Activated CD4-positive, alpha-beta T cell treated with anti-CD3 and anti-CD28 coated beads, Interleukin-2, amount 50 U/mL, for 48 hours (primary cell): ENCODE measurements at places on chromosomes 1 and 21.

DNA sequence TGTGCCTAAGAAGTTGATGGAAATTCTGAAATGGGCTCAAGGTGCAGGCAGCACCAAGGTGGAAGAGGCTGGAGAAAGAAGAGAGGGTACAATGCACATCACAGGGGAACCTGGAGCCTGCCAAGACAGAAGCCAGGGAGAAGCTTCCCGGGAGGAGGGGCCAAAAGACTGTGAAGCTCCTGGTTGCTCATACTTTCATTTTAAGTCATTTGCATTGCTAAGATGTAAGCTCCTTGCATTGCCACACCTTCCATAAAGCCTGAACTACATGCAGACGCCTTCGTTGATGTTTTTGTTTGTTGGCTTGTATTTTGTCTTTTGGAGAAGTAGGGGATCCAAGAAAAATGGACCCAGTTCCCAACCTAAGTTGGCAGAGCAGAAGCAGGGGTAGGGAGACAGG lies 69.0 kb downstream of the HMGB4 start:
- no peak for DNase-seq

DNA sequence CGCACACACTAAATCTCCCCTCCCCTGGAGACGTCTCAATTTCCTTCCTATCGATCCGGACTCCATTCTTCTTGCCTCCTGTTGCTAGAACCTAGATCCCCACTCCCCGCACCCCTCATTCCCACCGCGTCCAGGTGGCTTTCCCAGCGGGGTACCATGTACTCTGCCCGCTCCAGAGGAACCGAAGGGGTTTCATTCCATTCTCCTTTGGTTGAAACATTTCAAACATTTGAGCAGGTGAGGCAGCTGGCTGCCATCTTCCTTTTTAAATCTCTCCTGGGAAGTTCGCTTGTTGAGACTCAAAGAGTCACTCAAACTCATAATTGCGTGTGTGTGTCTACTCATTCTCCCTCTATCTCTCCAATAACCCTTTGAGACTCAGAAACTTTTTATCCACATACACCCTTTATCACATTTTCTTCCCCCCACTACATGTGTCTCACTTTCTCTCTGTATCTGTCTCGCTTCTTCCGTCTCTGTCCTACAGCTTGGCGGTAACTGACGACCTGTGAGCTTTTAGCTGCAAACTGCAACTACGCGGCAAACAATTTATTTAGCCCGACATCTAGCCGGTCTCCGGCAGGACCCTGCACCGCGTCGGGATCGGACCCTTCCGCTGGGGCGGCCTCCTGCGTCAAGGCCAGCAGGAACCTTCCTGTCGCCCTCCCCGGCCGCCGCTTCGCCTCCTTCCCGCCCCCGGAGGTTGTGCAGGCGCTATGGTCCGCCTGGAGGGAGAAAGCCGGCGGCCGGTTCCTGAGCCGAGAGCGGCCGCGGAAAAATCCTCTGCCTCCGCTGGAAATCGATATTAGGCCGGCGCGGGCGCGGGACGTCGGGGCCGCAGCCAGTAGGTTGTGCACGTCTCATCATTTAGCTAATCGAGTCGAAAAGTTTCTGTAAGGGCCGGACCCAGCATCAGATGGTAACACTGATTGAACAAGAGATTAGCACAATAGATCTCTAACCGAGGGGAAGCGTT lies 3.0 kb upstream of the FOXD3 start:
- DNase-seq = no peak

DNA sequence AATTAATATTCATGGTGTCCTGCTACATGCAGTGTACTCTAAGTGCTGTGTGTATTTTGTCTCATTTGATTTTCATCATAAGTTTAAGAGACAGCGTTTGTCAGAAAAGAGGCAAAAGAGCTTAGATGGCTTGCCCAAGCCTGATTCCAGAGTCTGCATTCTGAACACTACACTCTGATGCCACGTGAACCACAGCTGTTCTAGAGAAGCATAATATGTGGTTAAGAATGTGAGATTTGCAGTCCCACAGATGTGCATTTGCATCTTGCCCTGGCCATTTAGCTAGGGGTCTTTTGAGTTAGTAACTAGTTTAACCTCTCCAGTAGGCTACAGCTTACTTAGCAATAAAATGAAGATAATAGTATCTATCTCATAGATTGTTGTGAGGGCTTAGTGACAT lies 9.2 kb upstream of the GADD45A start:
- no peak for DNase-seq

GRCh38 chr1:65146908-65147423 lies 1.0 kb upstream of the AK4 start:
- no peak for DNase-seq

- DNase-seq = no peak
Measured at GRCh38 chr1:78645723-78646122, 3.9 kb upstream of the IFI44 start.

GRCh38 chr1:46480959-46481646 lies 8.5 kb upstream of the DMBX1 start:
- DNase-seq = no peak

- DNase-seq = no peak
Measured at GRCh38 chr1:207313131-207313530, 8.3 kb upstream of the CD55 start.

- DNase-seq = no peak
Measured at GRCh38 chr1:120133228-120133927, 42.9 kb downstream of the SEC22B start.

GRCh38 chr1:7644961-7645750 lies 125.9 kb upstream of the VAMP3 start:
- DNase-seq = no peak

DNA sequence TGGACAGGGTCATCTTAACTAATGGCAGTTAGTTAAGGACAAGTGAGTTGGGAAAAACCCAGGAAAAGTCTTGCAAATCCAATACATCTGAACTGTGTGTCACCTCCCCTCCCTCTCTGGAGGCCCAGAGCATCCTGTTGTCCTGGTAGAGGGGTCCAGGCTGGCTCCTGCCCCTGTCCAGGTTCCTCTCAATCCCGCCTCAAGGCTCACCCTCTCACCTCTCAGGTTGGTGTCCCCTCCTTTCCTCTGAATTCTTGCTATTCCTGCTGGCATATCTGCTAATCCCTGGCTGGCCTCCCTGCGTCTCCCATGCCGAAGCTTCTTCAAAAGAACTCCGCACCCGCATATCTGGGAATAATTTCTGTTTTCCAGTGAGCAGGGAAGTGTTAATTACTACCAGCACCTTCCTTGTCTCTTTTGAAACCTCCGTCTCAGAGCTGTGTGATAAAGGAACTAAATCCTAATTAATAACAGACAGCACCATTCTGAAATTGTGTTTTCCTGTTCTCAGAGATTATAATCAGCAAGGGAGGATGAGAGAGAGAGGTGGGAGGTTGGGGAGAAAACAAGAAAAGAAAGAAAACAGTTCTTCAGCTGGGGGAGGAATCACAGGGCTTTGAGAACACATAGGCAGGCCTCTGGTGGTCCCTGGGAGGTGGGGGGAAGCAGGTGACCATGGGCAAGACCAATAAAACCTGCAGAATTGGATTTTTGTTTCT lies 568.0 kb downstream of the PTPRU start:
- no peak for DNase-seq

- no peak for DNase-seq
Measured at GRCh38 chr1:82818586-82818985, 1017.9 kb downstream of the ADGRL2 start.

DNA sequence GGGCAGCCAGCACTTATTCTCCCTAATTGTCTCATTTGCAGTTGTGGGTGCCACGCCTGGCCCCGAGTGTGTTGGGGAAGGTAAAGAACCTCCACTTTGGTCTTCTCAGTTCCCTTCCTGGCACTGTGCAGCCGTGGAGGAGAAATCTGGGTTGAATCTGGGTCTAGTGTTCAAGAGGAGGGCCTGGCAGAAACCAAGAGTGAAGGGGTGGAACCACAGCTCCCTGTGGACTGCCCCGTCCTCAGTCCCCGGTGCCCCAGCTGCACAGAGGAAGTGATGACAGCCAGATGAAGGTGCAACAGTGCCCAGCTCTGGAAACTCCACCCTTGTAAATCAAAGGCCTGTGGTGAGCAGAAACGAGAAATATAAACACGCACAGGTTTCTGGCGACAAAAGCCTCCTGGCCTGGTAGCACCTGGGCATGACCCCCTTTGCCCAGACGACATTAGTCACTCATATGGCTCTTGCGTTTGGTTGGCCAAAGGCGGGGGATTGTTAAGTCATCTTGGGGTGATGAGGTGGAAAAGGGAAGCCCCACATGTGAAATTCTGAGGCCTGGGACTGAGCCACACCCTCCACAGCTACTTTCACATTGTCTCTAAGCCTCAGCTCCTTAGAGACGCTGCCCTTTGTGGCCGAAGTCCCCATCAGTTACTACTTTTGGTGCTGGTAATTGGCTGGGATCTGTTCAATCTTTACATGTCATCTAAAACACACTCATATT lies 4.2 kb upstream of the ECE1 start:
- DNase-seq = peak; percentile 91

DNA sequence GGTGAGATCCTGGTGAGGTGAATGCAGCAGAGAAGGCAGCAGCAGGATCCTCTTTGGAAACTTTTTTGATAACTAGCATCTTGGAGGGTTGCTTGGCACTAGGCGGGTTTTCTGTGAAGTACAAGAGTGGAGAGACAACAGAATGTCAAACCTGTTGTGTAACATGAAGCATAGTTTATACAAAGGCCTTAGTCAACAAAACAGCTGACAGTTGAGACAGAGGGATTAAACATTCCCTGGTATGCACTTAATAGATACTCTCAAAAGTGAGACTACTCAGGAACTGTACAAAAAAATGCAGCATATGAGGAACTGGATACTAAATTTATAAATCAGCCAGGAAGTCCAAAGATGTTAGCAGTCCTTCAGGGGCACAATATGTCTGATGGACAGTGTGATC lies 16.4 kb upstream of the CCDC17 start:
- no peak for DNase-seq

DNA sequence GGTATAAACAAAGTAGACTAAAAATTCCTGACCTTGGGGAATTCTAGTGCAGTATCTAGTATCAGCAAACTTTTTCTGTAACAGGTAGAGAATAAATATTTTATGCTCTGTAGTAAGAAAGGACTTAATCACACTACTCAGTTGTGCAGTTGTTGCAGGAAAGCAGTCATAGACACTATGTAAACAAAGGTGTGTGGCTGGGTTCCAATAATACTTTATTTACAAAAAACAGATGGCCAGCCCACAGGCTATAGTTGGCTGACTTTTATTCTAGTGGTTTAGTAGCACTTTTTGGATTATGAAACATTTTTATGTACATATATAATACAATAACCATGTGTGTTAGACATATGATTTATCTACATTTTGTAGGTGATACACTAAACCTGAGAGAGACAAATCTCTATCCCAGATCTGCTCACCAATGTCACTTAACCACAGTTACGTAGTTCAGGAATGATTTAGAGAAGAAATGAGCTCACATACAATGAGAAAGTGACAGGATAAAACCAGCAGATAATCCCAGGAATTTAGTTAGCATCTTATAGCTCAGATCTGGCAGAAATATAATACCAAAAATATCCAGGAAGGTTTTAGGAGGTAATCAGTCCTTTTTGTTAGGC lies 56.1 kb downstream of the MIER1 start:
- no peak for DNase-seq

- DNase-seq = no peak
Measured at GRCh38 chr1:173294843-173295242, 87.7 kb upstream of the TNFSF4 start.

GRCh38 chr21:42310411-42311001 lies 4.7 kb downstream of the TFF3 start:
- DNase-seq = no peak

DNA sequence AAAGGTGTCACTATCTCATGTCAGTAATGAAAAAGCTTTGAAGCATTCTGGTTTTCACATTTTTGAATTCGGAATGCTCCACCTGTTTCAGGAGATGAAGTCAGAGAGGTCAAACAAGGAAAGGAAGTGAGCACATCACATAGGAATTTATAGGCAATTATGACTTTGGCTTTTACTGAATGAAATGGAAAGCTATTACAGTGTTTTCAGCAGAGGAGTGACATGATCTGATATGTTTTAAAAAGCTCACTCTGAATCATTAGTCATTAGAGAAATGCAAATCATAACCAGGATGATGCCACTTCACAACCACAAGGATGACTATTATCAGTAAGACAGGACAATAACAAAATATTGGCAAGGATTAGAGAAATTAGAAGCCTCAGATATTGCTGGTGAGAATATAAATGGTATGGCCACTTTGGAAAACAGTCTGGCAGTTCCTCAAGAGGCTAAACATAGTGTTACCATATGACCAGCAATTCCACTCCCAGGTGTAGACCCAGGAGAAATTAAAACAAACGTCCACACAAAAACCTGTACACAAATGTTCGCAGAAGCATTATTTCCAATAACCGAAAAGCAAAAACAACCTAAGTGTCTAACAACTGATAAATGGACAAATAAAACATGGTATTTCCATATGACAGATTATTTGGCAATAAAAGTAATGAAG lies 7.5 kb downstream of the TAF1A start:
- DNase-seq = no peak

DNA sequence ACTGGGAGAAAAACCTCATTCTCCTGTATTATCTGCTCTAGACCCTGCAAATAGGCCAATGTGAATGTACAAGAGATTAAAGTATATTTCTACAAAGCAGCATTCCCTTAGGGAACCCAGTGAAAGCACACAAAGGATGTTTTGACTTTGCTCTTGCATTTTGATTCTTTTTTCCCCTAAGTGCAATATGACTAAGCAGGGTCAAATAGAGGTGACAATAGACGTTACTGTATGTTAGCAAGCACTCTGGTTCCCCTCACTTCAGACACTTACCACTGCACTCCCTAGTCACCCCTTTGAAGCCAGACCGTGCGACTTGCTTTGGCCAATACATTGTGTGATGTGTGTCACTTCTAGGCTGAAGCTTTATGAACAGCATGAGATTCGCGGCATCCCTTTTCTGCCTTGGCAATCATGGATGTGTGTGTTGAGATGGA lies 209.7 kb downstream of the RHOU start:
- no peak for DNase-seq

DNA sequence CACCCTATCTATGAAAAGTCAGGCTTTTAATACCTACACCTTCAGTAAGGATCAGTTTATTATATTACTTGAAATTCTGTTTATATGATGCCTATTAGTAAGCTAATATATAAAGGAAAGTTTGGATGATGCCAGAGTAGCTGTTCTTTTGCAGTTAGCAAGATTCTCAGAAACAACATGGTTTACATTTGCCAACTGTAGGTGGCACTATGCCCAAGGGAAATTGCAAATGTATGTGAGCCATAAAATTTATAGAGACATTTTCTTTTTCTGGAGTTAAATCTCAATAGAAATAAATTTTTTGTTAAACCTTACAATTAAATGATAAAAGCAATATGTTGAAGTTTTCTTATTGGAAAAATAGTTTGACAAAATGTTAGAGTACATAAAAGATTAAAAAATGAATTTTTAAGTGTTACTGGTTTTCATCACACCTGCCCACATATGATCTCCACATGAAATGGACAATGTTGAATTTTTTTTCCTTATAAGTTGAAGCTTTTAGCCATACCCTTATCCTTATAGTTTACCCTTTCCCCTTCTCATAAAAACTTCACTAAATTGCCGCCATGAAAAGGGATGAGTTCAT lies 32.1 kb upstream of the EPHX4 start:
- peak; percentile 48 for DNase-seq

GRCh38 chr1:19369396-19370090 lies 57.4 kb downstream of the SLC66A1 start:
- no peak for DNase-seq

- no peak for DNase-seq
Measured at GRCh38 chr1:5659606-5660005, 332.6 kb downstream of the NPHP4 start.
